ENCODE measurements at places on chromosomes 1 and 21.

GRCh38 chr1:228375578-228376261 is 30.9 kb downstream of the TRIM11 start:
- DNase-seq, result no peak

- no peak for DNase-seq
Measured at GRCh38 chr1:110243574-110243973, 33.5 kb downstream of the KCNC4 start.

DNA sequence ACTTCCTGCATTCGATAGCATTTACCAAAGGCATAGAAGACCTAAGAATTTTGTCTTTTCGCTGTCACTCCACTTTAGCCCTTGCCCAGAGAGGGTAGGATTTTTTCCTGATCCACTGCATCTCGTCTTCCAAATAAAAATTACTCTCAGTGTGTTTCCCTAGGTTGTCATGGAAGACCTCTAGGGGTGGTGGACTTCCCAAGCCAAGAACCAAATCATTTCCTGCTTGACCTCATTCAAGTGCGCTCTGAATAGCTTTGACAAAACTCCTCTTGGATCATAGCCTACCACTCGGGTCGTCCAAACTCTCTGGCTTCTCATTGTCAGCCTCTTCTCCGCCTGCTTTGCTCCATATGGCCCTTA is 431 bp upstream of the C1orf52 start:
- DNase-seq, result peak; percentile 57

DNA sequence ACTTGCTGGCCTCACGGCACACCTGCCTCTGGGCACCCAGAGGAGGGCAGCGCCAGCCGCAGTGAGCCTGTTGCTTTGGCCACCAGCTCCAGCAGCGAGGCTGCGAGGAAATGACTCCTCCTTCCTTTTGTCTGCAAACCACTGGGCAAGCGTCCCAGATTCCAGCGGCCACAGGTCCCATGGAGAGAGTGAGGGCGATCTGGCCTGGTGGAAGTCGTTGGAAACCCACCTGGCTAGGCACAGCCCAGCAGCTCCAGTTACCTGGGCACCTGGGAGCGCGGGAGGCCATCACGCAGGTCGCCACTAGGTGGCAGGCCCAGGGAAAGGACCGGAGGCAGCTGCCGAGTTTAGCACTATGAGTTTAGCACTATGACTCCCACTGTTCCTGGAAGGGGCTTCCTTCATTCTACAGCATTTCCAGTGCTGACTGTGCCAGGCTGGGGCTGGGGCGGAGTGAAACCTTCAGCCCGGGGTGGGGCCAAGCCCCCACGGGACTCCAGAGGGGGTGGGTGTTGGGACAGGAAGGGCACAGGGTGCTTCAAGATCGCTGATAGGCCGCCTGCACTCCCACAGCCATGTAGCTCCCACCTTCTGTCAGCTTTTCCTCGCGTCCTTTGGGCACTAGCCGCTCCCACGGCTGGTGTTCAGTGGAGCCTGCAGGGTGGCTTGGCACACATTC is 1.1 kb upstream of the ESPN start:
- peak; percentile 41 for DNase-seq

GRCh38 chr1:156121457-156121856 is 6.9 kb downstream of the LMNA start:
- DNase-seq, result no peak

GRCh38 chr1:231720652-231721325 is 94.2 kb downstream of the DISC1 start:
- no peak for DNase-seq
